ENCODE measurements at places on chromosomes 6 and 20.

DNA sequence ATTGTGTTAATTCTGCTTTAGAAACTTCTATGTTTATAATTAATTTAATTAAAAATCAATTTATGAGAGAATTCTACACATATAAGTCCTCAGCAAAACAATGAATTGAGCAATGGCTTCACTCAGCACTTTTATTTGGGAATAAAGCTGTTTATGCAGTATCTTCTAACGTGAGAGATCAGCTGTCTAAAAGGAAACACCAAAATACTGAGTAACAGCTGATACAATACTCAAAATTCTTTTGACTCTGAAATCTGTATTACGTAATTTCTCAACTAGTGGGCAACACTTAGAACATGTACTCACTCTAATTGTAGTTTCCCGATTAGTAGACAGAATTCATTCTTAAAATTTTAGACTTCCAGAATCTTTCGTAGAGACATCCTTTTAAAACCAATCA lies 49.8 kb downstream of the MAP3K7 start:
- DNase-seq: peak; percentile 38

GRCh38 chr20:38437796-38438195 lies 2.7 kb upstream of the SNHG17 start:
- DNase-seq: no peak

DNA sequence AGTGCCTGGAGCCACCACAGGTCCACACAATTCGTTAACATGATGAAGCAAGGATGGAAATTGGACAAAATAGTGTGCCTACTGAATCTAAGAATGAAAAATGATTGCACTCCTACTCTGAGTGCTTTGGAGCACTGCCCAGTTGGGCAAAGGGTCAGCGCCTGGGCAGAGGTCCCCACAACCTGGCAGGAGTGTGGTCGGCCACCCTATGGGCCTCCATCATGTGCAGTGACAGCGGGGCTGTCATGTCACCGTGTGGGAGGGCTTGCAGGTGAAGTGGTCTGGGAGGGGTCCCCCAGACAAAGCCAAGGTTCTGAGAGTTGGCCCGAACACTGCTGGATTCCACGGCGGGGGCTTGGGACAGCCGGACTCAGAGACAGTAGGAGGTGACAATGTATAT lies 36.2 kb upstream of the CD93 start:
- no peak for DNase-seq

GRCh38 chr6:2971420-2972218 lies at the start of gene SERPINB6:
Gene SERPINB6, minus strand, starts transcription at chr6:2971567. Its CDS starts 12,235 bp downstream, at chr6:2959332.
- peak; percentile 61 for DNase-seq
